ENCODE measurements at places on chromosomes 5 and 9. TPM values are rescaled to one million over a fixed set of nuclear protein-coding genes. Genes with fewer than 3 reads are reported as not detected.
A peak's percentile ranks its signal among the peaks of the same experiment; 100 is the strongest.

- no peak overlapping the region for H3K27ac ChIP-seq
- peaks cover 10% of the 10 kb centered on the region for H3K4me1 ChIP-seq
- H3K27me3 ChIP-seq, result no peaks in the 10 kb centered on the region
- H3K4me3 ChIP-seq, result no peak overlapping the region
These were observed 68.1 kb downstream of the UBE2R2 start for GRCh38 chr9:33884856-33885701.

The ENTREP1 gene
- 0.04 TPM for polyA plus RNA-seq

The ADAMTS2 gene
- 68.2 TPM for polyA plus RNA-seq

DNA sequence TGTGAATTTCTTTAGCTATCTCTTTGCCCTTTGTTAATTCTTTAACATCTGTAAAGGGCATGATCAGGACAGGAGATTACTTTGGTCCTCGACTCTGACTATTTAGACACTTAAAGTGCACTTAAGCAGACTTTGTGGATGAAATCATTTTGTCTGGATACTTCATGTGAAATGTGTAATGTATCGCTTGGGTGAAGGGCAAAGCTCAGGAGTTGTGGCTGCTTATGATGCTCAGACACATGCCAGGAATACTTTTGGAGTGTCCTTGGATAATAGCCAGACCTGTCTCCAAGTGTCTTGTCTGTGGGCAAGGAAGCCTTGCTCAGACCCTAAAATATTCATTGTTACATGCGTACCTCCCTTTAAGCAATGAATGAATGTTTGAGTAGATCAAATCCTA lies 87.8 kb downstream of the RAI14 start:
- peak overlapping the region; percentile 7 for H3K27ac ChIP-seq
- H3K4me3 ChIP-seq, result no peak overlapping the region
- DNase-seq, result peak; percentile 96
- no peaks in the 10 kb centered on the region for H3K27me3 ChIP-seq
- peaks cover 6% of the 10 kb centered on the region for H3K36me3 ChIP-seq
- H3K4me1 ChIP-seq, result peaks cover 28% of the 10 kb centered on the region

The MARCHF6 gene
- 62.6 TPM for polyA plus RNA-seq

The RFX3 gene
- 1.7 TPM for polyA plus RNA-seq

The NTNG2 gene
- 0.84 TPM for polyA plus RNA-seq

The TLR4 gene
- polyA plus RNA-seq, result not detected

GRCh38 chr5:141508440-141508797 lies 19.5 kb downstream of the PCDHGC5 start:
- H3K4me3 ChIP-seq, result peak overlapping the region; percentile 7
- H3K27ac ChIP-seq, result peak overlapping the region; percentile 96
- H3K36me3 ChIP-seq, result peaks cover 39% of the 10 kb centered on the region
- DNase-seq, result no peak
- no peaks in the 10 kb centered on the region for H3K27me3 ChIP-seq

- H3K27ac ChIP-seq, result no peak overlapping the region
- no peaks in the 10 kb centered on the region for H3K27me3 ChIP-seq
- peaks cover 5% of the 10 kb centered on the region for H3K4me1 ChIP-seq
- H3K36me3 ChIP-seq, result no peaks in the 10 kb centered on the region
- DNase-seq, result no peak
These were observed 139.6 kb downstream of the SMARCA2 start for GRCh38 chr9:2154731-2155130.

- no peak overlapping the region for H3K27ac ChIP-seq
- no peak overlapping the region for H3K4me3 ChIP-seq
- DNase-seq, result no peak
- H3K27me3 ChIP-seq, result peaks cover 2% of the 10 kb centered on the region
These were observed 4.2 kb downstream of the ASS1 start for GRCh38 chr9:130448771-130449603.

The FAM221B gene
- polyA plus RNA-seq, result not detected

The PCDHB10 gene
- 0.19 TPM for polyA plus RNA-seq

The SPATA31A1 gene
- polyA plus RNA-seq, result not detected

DNA sequence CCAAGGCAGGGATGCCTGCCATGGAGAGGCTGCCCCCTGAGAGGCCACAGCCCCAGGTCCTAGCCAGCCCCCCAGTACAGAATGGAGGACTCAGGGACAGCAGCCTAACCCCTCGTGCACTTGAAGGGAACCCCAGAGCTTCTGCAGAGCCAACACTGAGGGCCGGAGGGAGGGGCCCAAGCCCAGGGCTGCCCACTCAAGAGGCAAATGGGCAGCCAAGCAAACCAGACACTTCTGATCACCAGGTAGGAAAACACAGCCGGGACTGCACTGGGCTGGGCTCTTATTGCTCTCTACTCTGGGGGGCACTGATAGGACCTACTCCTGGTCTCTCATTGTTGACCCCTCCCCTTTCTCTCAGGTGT lies 3.2 kb downstream of the RELL2 start:
- no peak overlapping the region for H3K4me3 ChIP-seq
- H3K27ac ChIP-seq, result no peak overlapping the region
- peaks cover 12% of the 10 kb centered on the region for H3K4me1 ChIP-seq
- no peak for DNase-seq

Data from IMR-90 (cell line).